ENCODE measurements at places on chromosomes 11 and 22.

DNA sequence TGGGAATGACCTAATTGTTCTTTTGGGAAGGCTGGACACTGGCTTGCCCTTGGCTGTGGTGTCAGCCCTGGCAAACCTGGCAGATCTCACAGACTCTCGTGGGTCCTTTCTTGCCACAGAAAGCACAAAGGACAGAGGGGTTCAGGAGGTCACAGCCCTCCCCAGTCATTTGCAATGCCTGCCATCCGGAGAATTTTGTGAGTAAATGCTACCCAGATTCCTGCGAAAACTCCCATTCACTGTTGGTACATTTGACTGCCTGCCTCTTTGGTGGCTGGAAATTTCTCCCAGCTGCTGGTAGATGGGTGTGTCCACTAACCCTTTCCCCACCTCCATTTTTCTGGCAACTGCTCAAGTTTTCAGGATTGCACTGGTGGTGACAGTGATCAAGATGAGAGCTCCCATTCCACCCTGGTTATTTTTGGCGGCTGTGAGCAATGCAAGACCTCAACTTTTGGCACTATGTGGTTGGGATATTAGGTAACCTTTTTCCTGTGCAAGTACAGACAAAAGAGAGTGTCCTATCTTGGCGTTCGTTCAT lies 155.7 kb downstream of the NAV2 start:
- no peak for DNase-seq

- DNase-seq = no peak
These were observed 53.9 kb downstream of the FLI1 start for GRCh38 chr11:128747728-128748148.

DNA sequence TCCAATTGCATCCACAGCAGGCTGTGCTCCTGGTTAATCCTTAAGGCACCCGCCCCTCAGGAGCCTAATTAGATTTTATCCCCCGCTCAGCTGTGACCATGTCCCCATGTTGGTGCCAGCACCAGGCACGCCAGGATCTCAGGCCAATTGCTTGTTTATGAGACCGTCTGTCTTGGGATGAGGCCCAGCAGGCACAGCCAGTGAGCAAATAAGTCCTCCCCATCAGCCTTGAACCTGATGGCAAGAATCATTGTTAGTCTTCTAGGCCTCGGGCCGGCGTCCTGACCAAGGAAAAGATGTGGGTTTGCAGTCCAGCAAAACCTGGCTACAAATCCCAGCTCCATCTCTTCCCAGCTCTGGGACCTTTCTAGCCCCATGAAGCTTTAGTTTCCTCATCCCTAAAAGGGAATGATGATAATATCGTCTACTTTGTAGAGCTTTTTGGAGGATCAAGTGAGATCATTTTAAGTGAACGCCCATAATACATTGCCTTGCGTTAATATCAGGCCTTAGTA lies 57.3 kb downstream of the TP53I11 start:
- no peak for DNase-seq

GRCh38 chr11:86969258-86969657 lies 14.1 kb upstream of the FZD4 start:
- no peak for DNase-seq

GRCh38 chr22:31394326-31394725 lies 5.1 kb upstream of the DRG1 start:
- DNase-seq = no peak

GRCh38 chr11:62545437-62546243 lies 966 bp downstream of the AHNAK start:
- DNase-seq = no peak

- DNase-seq = no peak
These were observed 108.5 kb upstream of the SORL1-AS1 start for GRCh38 chr11:121561240-121561639.

All from activated CD4-positive, alpha-beta T cell treated with anti-CD3 and anti-CD28 coated beads, Interleukin-2, amount 50 U/mL, for 24 hours (primary cell).